Activated CD8-positive, alpha-beta memory T cell treated with anti-CD3 and anti-CD28 coated beads, Interleukin-2, amount 10 ng/mL, durations not matched to agents 7 days and 5 days (primary cell): ENCODE measurements at places on chromosomes 1 and 21. TPM values are rescaled to one million over a fixed set of nuclear protein-coding genes. Genes with fewer than 3 reads are reported as not detected.

TFF2 gene
- total RNA-seq, result not detected

ANGPTL7 gene
- total RNA-seq, result not detected

EFNA3 gene
- 1.9 TPM for total RNA-seq

ELOVL1 gene
- total RNA-seq, result 64.4 TPM

CCDC27 gene
- total RNA-seq, result not detected

SLAMF9 gene
- total RNA-seq, result not detected

LAPTM5 gene
- 386 TPM for total RNA-seq

FAM131C gene
- total RNA-seq, result 0.91 TPM

SLC39A1 gene
- 38.1 TPM for total RNA-seq

PDZK1IP1 gene
- not detected for total RNA-seq

THRAP3 gene
- 166 TPM for total RNA-seq

RIMS3 gene
- total RNA-seq, result 2.1 TPM

SLAMF6 gene
- 28.8 TPM for total RNA-seq

SAMD11 gene
- total RNA-seq, result 0.61 TPM

NMNAT2 gene
- not detected for total RNA-seq

ATAD3C gene
- total RNA-seq, result 0.38 TPM

DLGAP3 gene
- 0.50 TPM for total RNA-seq

LY9 gene
- 8.0 TPM for total RNA-seq

LRIF1 gene
- total RNA-seq, result 20.7 TPM

CLDN14 gene
- not detected for total RNA-seq

SLAMF7 gene
- total RNA-seq, result 107 TPM

GBP6 gene
- 0.82 TPM for total RNA-seq

DPH2 gene
- total RNA-seq, result 28.1 TPM

VWA1 gene
- total RNA-seq, result 0.20 TPM

SELP gene
- 0.18 TPM for total RNA-seq

SF3B4 gene
- total RNA-seq, result 79.4 TPM

FCRL1 gene
- not detected for total RNA-seq

ADGRL4 gene
- not detected for total RNA-seq

KRTAP19-1 gene
- total RNA-seq, result not detected

HES4 gene
- 0.61 TPM for total RNA-seq

LCE1A gene
- not detected for total RNA-seq
